ENCODE measurements at places on chromosomes 13 and 19.

GRCh38 chr19:18809149-18809868 is 18.2 kb upstream of the COMP start:
- DNase-seq = peak; percentile 91

DNA sequence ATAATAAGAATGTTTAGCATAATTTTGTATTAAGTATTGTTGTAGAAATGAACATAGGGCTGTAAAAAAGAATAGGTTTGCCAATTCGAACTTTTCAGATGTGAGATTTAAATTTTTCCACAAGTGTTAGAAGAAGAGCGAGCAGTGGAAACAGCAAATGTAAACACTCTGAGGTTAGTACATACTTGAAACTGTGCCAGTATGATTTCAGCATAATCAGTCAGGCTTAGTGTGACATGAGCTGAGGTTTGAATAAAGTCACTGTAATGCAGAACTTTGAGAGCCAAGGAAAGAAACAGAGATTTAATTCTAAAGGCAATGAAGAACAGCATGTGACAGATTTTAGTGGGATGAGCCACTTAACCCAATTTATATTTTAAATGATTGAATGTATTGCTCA is 2166.4 kb downstream of the PCDH9 start:
- DNase-seq = no peak

DNA sequence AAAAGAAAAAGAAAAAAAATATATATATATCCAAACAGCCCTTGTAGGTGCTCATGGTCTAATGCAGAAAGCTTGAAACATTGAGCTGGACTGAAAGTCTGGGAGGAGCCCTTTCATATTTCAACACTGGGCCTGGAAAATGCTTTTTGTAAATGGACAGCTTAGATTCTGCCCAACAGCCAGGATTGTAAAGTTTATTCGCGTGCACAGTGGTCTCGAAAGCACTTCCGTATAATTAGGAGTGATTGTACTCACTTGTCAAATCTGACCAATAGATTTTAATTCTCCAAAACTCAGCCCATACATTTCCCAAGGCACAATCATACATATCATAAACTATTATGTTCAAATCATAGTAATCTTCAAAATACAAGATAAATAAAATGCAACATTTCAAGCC is 260.1 kb downstream of the COL4A1 start:
- DNase-seq = no peak

GRCh38 chr13:51814071-51814470 is 10.1 kb upstream of the DHRS12 start:
- no peak for DNase-seq

DNA sequence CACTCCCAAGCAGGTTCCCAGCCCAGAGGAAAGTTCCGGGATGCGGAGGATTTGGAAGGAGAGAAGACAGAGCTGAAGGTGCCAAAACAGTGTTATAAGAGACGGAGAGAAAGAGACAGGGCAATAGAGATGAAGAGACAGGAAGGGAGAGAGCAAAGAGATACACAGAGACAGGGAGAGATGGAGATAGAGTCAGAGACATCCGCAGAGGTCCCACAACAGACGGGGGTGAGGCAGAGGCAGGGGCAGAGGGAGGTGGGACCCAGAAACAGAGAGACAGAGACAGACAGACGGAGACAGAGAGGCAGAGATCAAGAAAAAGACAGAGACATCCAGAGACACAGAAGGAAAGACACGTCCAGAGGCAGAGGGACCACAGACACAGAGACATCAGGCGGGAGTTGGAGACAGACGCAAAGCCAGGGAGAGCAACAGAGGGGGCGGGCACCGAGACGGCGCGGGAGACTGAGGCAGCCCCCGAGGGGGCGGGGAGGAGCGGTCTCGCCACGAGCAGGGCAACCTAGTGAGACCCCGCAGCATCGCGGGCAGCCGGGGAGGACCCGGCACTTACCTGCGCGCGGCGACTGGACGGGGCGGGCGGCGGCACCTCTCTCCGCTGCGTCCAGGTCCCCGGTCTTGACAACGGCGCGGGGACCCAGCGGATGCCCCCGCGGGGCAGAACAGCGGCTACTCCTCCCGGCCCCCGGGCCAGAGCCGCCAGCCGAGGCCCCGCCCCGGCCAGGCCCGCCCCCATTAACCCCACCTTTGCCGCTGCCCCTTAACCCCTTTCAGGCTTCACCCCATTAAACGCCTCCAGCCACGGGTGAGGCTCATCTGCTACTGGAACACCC is at the start of gene GPR4:
Gene GPR4, minus strand, starts transcription at position 689 of the 851 bp plus-strand sequence. CDS start 10,346 bp downstream, outside the sequence.
- DNase-seq = no peak

Measured in ascending aorta (tissue), 2 donors.